Omental fat pad (tissue), 4 donors: ENCODE measurements at places on chromosomes 3 and 15.

DNA sequence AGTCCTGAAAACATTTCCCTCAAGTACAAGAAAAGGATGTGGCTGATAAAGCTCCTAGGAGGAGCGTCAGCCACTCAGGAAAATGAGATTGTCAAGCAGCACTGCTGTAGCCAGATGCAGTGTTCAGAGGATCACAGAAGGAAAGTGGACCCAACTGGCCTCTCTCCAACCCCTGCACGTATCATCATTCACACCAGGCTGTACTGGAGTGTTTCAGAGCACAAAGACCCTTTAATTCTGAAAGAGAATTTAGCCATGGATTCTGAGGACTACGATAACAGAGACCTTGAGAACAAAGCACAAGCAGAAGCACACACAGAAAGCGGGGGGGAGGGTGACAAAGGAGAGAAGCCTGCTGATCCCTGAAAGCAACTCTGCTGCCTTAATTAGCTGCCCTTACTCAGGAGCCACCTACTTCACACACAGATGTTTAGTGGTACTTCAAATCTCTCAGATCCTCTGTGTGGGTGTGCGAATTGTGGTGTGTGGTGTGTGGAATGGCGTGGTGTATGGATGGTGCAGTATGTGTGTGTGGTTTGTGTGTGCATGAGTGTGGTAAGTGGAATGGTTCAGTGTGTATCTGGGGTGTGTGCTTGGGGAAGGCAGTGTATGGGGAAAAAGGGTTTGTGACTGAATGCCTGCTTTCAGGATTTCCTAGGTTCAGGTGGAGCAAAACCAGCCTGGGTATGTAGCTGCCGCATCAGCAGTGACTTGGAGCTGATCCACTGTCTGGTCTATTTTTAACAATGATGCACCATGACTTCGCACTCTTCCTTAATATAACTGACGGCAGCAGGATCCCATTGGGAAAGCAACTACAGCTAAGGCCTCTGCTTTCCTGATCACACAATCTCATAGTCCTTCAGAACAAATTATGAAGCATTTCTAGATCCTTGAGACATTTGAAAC, 192.5 kb downstream of the RSL24D1 start:
- no peak for DNase-seq

DNA sequence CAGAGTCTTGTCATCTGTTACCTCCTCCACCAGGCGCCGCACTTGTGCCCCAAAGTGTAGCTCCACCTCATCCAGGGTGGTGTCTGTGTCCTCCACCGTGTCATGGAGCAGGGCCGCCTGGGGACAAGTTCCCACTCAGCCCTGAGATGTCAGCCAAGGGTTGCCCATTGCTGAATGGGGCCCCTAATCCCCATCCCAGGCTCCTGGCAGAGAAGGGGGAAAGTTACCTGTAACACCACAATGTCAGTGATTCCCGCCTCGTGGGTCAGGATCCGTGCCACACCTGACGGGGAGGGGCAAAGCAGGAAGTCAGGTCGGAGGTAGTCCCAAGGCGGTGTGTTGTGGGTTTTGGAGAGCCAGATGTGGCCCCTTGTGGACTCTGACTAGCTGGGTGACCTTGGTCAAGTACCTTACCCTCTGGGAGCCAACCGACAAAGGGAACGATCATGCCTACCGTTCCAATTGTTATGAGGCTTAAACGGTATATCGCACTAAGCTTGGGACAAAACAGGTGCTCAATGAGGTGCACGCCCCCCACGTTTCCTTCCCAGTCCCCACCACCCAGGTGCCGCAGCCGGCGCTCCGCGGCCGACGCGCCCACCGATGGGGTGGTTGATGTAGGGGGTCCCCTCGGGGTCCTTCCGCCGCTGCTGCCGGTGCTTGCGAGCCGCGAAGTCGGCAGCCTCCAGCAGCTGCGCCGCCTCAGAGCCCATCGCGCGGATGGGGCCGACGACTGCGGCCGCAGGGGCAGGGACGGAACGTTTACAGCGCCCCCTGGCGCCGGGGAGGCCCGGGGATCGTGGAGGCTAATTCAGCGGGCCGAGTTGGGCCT, at the start of gene HDDC3:
Gene HDDC3 (minus strand): TSS at position 722 of the 832 bp plus-strand sequence. CDS start 9 bp downstream, at position 713.
- peak; percentile 76 for DNase-seq

- no peak for DNase-seq
Measured at GRCh38 chr15:89400782-89401545, 66.3 kb upstream of the POLG start.

GRCh38 chr3:183224180-183224970, 28.7 kb upstream of the B3GNT5 start:
- no peak for DNase-seq

- no peak for DNase-seq
Measured at GRCh38 chr3:133476971-133477375, 77.1 kb downstream of the BFSP2 start.

GRCh38 chr3:20811631-20812030, 625.6 kb upstream of the SGO1 start:
- DNase-seq = no peak

GRCh38 chr15:70741107-70741531, 22.2 kb downstream of the UACA start:
- peak; percentile 68 for DNase-seq

DNA sequence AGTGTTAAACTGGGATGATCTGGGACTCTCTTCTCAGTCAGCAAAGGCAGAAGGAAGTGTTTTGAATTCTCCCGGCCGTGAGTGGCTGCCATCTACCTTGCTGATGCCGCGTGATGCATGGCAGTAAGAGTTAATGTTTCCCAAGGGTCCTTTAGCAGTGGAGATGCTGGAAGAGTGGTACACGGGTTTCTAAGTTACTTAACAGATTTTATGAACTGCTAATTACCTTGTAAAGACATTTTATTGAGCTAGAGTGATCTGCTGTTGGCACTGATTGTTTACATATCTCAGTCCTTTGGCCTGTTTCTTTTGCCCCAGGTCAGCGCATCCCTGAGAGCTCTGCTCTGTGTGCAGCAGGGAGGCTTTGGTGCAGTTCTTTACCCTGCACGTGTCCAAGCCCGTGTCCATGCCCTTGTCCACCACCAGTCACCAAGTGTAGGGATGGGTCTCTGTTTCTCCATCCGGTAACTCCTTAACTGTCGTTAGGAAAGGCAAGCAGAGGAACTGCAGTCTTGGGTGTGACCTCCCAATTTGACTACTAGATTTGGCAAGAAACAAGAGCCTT, 172.3 kb downstream of the SLCO3A1 start:
- no peak for DNase-seq

GRCh38 chr3:182330646-182331045, 462.7 kb upstream of the ATP11B start:
- DNase-seq = no peak

- no peak for DNase-seq
Measured at GRCh38 chr3:169574531-169574930, 89.0 kb downstream of the MECOM start.

GRCh38 chr3:131840156-131840797, 194.5 kb downstream of the CPNE4 start:
- no peak for DNase-seq
